ENCODE measurements at places on chromosomes 16 and 17. TPM values are rescaled to one million over a fixed set of nuclear protein-coding genes. Genes with fewer than 3 reads are reported as not detected.

DNA sequence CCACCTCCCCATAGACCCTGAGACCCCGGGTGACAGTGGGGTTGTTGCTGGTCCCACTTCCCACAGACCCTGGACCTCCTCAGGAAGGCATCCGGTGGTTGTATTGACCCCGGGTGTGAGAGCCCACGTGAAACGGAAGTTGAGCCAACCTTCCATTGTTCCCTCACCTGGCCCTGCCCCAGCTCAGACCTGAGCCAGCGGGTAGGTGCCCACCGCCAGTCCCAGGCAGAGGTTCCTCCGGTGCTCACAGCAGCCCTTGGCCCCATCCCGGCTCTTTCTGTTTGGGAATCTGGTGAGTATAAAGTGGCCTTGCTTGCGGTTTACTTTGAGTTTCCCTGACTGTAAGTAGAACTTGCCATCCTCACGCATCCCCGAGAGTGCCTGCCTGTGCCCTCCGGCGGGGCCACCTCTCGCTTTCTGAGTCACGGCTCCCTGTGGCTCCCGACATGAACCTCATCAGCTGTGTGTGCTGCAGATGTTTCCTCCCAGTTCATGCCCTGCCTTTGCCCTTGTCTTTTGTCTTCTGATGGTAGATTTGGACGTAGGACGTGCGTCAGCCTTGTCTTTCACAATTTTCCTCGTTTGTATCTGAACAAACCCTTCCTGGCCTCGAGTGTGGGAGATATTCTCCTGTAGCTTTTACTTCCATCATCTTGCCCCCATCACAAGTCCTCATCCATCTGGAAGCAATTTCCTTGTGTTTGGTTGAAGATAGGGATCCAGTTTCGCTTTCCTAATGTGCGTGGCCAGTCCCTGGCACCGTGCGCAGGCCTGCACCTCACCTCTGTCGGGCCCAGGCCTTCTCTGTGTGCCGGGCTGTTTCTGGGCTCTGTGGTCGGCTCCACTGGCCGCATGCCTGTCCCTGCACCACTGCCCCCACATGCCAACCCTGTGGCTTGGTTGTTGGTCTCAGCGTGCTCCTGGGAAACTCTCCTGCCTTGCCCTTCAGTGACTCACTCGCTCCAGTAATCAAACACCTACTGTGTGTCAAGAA is 76.0 kb downstream of the METRNL start:
- peaks cover 11% of the 10 kb centered on the region for H3K4me1 ChIP-seq
- no peaks in the 10 kb centered on the region for H3K27me3 ChIP-seq
- H3K4me3 ChIP-seq = no peak overlapping the region
- peak; percentile 14 for DNase-seq
- no peaks in the 10 kb centered on the region for H3K36me3 ChIP-seq

GRCh38 chr17:81090361-81091136 is 55.6 kb downstream of the BAIAP2 start:
- no peak overlapping the region for H3K4me3 ChIP-seq
- no peaks in the 10 kb centered on the region for H3K27me3 ChIP-seq
- DNase-seq = no peak
- H3K4me1 ChIP-seq = peaks cover 17% of the 10 kb centered on the region
- peaks cover 6% of the 10 kb centered on the region for H3K36me3 ChIP-seq
- no peak overlapping the region for H3K27ac ChIP-seq

GRCh38 chr17:33560165-33560564 is 267.1 kb upstream of the ASIC2 start:
- H3K36me3 ChIP-seq = no peaks in the 10 kb centered on the region
- no peak overlapping the region for H3K4me3 ChIP-seq
- H3K27me3 ChIP-seq = no peaks in the 10 kb centered on the region
- H3K27ac ChIP-seq = peak overlapping the region; percentile 64

UBE2O gene
- 26.0 TPM for total RNA-seq
